Activated CD8-positive, alpha-beta memory T cell treated with anti-CD3 and anti-CD28 coated beads, Interleukin-2, amount 10 ng/mL, durations not matched to agents 7 days and 5 days (primary cell): ENCODE measurements at places on chromosomes 1 and 21. TPM values are rescaled to one million over a fixed set of nuclear protein-coding genes. Genes with fewer than 3 reads are reported as not detected.

GBP7 gene
- 0.18 TPM for total RNA-seq

DMBX1 gene
- total RNA-seq: 0.15 TPM

F13B gene
- total RNA-seq: not detected

C1orf105 gene
- not detected for total RNA-seq

APCS gene
- total RNA-seq: not detected

CCDC24 gene
- 1.3 TPM for total RNA-seq

CD53 gene
- total RNA-seq: 403 TPM

IVL gene
- not detected for total RNA-seq

AIM2 gene
- 14.1 TPM for total RNA-seq

DNA sequence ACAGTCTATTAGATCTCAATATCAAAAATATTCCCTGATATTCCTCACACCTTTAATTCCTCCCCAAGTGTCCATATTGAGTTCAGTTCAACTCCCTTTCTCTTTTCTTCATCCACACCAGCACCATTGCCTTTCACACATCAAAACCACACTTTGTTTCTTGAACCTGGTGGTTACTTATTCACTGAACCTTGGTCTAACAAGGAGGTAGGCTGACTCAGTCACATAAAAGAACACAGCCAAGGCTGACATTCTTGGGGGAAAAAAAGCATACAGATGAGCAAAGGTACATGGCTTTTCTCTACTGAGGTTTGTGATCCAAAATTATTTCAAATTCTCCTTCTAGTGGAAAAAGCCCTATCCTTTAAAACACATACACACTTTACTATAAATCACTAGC, 131.7 kb upstream of the USH2A start:
- no peaks in the 10 kb centered on the region for H3K36me3 ChIP-seq
- H3K4me1 ChIP-seq: no peaks in the 10 kb centered on the region
- no peak for DNase-seq
- H3K27me3 ChIP-seq: no peaks in the 10 kb centered on the region

- H3K4me1 ChIP-seq: no peaks in the 10 kb centered on the region
- no peaks in the 10 kb centered on the region for H3K36me3 ChIP-seq
- H3K4me3 ChIP-seq: no peak overlapping the region
- no peaks in the 10 kb centered on the region for H3K27me3 ChIP-seq
Observed at GRCh38 chr1:119225265-119225664, 84.8 kb upstream of the WARS2 start.

- no peaks in the 10 kb centered on the region for H3K27me3 ChIP-seq
- H3K4me1 ChIP-seq: no peaks in the 10 kb centered on the region
- H3K27ac ChIP-seq: no peak overlapping the region
- no peak overlapping the region for H3K4me3 ChIP-seq
- H3K36me3 ChIP-seq: no peaks in the 10 kb centered on the region
- DNase-seq: no peak
Observed at GRCh38 chr1:30132602-30133286, 590.6 kb downstream of the MATN1 start.

DNA sequence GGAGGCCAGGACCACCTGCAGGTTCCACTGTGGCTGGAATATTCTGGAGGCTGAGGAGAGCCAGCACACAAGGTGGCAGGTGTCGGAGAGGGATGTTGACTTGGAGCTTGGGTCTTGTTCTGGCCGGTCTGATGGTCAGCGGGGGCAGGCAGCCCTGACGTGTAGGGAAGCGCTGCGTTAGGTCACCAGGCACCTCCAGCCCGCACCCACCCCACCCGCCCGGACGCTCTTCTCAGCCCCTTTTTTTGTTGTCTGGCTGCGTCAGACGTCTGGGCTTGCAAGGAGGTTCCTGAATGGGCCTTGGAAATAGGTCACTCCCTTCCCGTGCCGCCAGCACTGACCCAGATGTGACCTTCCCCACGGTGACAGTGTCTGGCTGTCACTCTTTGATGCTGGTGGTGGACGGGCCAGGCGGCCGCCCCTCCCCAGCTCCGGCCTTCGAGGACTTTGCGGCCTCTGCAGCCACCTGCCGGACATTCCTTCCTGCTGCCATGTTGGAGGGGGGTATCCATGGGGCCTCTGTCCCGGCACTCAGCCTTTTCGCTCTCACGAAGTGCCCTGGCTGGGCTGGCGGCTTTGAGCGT, 30.1 kb downstream of the SPSB1 start:
- DNase-seq: no peak
- H3K36me3 ChIP-seq: no peaks in the 10 kb centered on the region
- H3K27ac ChIP-seq: no peak overlapping the region
- H3K4me3 ChIP-seq: no peak overlapping the region

DNA sequence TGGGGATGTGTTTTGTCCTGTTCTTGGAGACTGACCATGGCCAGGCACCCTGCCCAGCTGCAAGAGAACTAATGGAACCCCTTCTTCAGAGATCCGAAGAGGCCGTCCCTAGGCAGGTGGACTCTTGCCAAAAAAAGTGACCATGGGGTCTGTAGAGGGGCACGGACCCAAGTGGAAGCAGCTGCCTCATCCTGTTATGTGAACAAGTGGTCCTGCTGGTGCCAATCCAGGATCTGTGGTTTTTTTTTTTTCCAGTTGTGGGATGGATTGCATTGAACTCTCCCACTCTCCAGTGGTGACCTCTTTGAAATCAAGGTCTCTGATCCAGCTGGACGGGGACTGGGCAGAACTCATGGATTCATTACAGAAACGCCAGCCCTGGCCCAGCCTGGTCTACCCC, 71.2 kb downstream of the ARHGEF10L start:
- H3K4me3 ChIP-seq: no peak overlapping the region
- DNase-seq: no peak
- H3K4me1 ChIP-seq: no peaks in the 10 kb centered on the region
- H3K36me3 ChIP-seq: no peaks in the 10 kb centered on the region
- no peaks in the 10 kb centered on the region for H3K27me3 ChIP-seq

- H3K4me1 ChIP-seq: peaks cover 4% of the 10 kb centered on the region
- no peak overlapping the region for H3K4me3 ChIP-seq
- H3K27me3 ChIP-seq: no peaks in the 10 kb centered on the region
- H3K27ac ChIP-seq: no peak overlapping the region
Observed at GRCh38 chr1:27284425-27285273, 37.3 kb upstream of the TMEM222 start.

DNA sequence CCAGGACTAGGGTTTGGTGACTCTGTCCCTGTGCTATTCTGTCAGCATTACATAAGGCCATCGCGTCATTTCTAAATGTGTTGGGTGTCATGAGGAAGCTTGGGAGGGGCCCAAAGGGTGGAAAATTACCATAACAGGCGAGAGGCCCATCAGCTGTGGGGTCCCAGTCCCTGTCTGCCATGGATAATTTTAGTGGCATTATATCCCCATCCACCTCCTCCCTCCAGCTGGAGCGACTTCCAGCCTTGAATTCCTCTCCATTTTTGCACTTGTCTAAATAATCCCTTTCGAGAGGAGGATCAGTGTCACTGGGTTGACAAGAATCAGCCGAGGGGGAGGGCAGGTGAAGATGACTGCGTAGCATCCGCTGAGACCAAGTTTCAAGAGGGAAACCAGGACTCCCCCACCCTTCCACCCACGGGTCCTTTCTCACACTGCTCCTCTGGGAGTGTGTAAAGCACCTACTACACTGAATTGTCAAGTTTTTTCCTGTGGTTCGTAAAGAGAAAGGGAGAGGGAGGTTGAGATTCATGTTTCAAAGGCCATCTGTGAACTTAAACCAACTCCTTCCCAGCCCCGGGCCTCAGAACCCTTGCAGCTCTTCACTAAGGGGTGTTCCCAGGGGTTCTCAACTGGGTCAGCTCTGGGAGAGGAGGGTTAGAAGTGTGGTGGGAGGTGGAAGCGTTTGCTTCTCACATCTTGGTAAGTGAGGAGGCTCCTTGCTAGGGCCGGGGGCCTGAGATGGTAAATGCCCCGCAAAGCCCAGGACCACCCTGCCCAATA, 29.2 kb downstream of the VASH2 start:
- H3K4me3 ChIP-seq: no peak overlapping the region
- peaks cover 3% of the 10 kb centered on the region for H3K36me3 ChIP-seq
- peak overlapping the region; percentile 34 for H3K27ac ChIP-seq
- no peaks in the 10 kb centered on the region for H3K27me3 ChIP-seq
- H3K4me1 ChIP-seq: peaks cover 65% of the 10 kb centered on the region

- H3K4me1 ChIP-seq: no peaks in the 10 kb centered on the region
- no peaks in the 10 kb centered on the region for H3K36me3 ChIP-seq
- H3K27ac ChIP-seq: no peak overlapping the region
- H3K4me3 ChIP-seq: no peak overlapping the region
Observed at GRCh38 chr1:29758781-29759499, 522.6 kb downstream of the PTPRU start.

GRCh38 chr21:14675774-14676530, 129.8 kb upstream of the SAMSN1 start:
- peaks cover 29% of the 10 kb centered on the region for H3K4me1 ChIP-seq
- DNase-seq: peak; percentile 52
- H3K27ac ChIP-seq: peak overlapping the region; percentile 94
- H3K27me3 ChIP-seq: no peaks in the 10 kb centered on the region

DNA sequence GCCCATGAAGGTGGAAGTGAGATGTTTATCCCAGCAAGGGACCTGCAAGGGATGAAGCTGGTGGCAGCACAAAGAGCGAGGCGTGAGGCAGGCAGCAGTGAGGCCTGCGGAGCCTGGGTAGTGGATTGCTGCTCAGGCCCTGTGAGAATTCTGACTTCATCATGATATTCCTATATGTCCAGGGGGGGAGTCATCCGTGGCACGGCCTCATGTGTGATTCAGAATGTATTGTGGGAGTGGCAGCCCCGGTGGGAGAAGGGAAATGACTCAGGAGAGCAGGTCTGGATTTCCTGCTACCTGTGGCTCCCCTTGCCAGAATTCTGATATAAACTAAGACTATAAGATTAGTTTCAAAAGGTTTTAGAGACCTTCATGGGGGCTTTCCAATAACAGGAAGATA, 240.9 kb downstream of the CAMTA1 start:
- H3K36me3 ChIP-seq: no peaks in the 10 kb centered on the region
- H3K4me3 ChIP-seq: no peak overlapping the region
- no peak for DNase-seq
- peaks cover 3% of the 10 kb centered on the region for H3K27me3 ChIP-seq
- H3K4me1 ChIP-seq: no peaks in the 10 kb centered on the region
- no peak overlapping the region for H3K27ac ChIP-seq

DNA sequence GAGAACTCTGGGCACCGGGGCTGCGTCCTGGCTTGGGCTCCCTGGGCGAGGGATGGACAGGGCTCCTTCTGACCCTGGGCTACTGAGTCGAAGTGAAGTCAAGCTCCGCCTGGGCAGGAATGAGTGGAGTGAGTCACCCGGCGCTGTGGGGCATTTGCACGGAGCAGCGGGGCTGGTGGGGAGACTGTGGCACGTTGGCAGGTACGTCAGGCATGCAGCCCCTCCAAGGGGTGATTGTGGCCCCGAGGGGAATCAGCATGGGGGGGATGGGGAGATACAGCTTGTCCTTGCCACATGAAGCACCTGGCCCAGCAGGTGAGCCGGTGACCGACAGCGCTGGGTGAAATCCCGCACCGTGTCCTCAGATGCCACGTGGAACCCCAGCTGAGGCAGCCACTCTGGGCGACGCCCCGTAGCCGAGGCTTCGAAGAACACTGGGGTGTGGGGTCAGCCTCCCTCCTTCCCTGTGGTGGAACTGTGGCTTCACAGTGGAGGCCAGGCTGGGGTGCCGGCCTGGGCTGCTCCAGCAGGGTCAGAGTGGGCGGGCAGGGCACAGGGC, 62.3 kb downstream of the COL18A1 start:
- H3K36me3 ChIP-seq: no peaks in the 10 kb centered on the region
- peaks cover 2% of the 10 kb centered on the region for H3K4me1 ChIP-seq
- no peak overlapping the region for H3K4me3 ChIP-seq
- H3K27ac ChIP-seq: no peak overlapping the region

DNA sequence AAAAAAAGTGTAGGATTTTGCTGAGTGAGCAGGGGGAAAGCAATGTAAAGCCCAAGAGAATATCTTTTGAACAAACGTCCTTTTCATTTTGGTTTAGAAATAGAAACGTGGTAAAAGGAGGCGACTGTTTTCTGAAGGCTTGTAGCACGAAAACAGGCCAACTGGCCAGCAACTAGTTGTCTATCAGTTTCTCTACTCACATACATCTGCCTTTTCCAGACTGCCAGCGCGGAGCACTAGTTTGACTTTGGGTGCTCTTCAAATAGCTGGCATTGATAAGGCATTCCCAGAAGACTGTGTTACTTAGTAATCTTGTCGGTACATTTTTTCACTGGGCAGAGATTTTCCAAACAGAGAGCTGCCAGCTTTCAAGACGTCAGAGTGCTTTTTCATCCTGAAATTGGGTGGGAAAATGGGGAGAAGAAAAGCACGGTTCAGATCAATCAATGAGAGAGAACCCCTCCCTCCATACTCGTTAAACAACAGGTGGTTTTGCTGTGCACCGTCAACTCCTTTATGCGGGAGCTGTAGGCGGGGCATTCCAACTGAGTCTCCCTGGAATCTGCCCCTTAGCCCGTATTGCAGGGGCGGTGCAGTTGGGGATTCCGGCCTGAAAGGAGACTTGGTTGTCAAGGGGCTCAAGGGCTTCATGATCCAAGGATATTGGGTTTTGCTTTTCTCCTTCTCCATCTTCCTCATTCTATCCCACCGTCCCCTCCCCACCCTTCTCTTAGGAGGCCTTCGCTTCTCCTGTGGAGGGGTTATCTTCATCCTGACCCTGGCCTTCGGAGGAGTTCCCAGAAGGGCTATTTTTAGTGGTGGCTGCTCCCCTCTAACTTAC, 884 bp upstream of the LRRC8C start:
- peaks cover 71% of the 10 kb centered on the region for H3K4me1 ChIP-seq
- peak overlapping the region; percentile 82 for H3K4me3 ChIP-seq
- no peaks in the 10 kb centered on the region for H3K27me3 ChIP-seq
- peak overlapping the region; percentile 91 for H3K27ac ChIP-seq
- peaks cover 23% of the 10 kb centered on the region for H3K36me3 ChIP-seq

GRCh38 chr1:20195462-20195780, 9.1 kb upstream of the PLA2G2C start:
- H3K36me3 ChIP-seq: no peaks in the 10 kb centered on the region
- H3K4me1 ChIP-seq: no peaks in the 10 kb centered on the region
- H3K27ac ChIP-seq: no peak overlapping the region
- no peak overlapping the region for H3K4me3 ChIP-seq
- DNase-seq: no peak

- H3K4me1 ChIP-seq: no peaks in the 10 kb centered on the region
- H3K4me3 ChIP-seq: no peak overlapping the region
- no peaks in the 10 kb centered on the region for H3K36me3 ChIP-seq
- DNase-seq: no peak
- H3K27ac ChIP-seq: no peak overlapping the region
- no peaks in the 10 kb centered on the region for H3K27me3 ChIP-seq
Observed at GRCh38 chr1:205065666-205066065, 18.6 kb downstream of the TMEM81 start.

DNA sequence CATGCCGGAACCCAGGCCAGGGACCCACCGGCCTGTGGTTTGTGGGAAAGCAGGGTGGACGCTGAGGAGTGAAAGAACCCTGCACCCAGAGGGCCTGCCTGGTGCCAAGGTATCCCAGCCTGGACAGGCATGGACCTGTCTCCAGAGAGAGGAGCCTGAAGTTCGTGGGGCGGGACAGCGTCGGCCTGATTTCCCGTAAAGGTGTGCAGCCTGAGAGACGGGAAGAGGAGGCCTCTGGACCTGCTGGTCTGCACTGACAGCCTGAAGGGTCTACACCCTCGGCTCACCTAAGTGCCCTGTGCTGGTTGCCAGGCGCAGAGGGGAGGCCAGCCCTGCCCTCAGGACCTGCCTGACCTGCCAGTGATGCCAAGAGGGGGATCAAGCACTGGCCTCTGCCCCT, 18.5 kb downstream of the CSF1 start:
- no peak overlapping the region for H3K27ac ChIP-seq
- no peak overlapping the region for H3K4me3 ChIP-seq
- H3K27me3 ChIP-seq: no peaks in the 10 kb centered on the region
- DNase-seq: no peak
